NCI-H146 (cell line): ENCODE measurements at places on chromosomes 3 and 15.

DNA sequence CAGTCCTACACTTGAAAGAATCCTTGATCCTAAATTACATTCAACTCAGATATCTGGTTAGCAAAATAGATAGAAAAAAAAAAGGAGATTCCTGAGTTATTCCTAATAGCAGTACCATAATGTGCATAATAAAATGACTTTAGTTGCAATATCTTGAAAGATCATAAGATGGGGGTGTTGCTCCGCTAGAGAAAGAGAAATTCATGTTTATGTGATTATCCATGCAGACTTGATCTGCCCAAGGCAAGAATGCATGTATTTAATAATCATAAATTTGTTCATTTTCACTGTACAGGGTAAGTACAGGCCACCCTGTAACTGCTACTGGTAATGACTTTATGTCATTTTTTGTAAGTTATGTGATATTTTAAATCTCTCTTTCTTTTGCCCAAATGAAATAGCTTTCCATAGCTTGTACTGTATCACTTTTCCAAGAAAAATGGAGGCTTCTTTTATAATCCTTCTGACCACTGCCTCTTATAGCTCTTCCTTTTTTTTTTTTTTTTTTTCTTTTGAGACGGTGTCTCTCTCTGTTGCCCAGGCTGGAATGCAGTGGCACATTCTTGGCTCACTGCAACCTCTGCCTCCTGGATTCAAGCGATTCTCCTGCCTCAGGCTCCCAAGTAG lies 84.6 kb downstream of the HCN4 start:
- DNase-seq = no peak

- DNase-seq = no peak
These were observed 120.3 kb downstream of the RAP2B start for GRCh38 chr3:153282355-153282754.

DNA sequence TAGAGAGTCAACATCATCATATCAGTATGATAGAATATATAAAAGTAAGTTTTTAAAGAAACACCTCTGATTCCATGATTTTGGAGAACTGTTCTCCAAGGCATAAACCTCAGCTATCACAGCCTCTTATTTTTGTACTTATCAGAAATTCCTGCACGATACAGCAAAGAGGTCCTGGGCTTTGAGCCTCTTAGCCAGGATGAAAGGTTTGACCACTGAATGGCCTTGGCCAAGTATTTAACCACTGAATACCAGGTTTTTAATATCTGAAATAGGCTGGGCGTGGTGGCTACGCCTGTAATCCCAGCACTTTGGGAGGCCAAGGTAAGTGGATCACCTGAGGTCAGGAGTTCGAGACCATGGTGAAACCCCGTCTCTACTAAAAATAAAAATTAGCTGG lies 1.9 kb upstream of the FAM174B start:
- DNase-seq = no peak

DNA sequence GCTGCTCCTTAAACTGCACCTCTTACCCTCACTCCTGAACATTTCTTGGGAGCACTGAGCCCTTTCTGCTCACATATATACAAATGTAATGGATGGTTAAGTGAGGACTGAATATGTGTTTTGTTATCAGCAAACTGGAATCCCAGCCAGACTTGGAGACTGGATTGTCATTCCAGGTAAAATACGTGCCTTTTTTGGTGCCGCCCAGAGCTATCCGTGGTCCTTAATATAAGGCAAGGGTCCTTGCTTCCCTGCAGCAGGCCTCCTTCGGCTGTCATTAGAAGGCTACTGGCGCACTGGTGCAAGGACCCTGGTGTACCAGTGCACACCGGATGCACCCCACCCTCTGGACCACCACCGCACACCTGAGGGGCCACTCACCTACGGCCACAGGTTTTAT lies 1.1 kb upstream of the GABRB3 start:
- peak; percentile 23 for DNase-seq

- no peak for DNase-seq
These were observed 32.2 kb downstream of the DNAJB8 start for GRCh38 chr3:128434524-128434923.

DNA sequence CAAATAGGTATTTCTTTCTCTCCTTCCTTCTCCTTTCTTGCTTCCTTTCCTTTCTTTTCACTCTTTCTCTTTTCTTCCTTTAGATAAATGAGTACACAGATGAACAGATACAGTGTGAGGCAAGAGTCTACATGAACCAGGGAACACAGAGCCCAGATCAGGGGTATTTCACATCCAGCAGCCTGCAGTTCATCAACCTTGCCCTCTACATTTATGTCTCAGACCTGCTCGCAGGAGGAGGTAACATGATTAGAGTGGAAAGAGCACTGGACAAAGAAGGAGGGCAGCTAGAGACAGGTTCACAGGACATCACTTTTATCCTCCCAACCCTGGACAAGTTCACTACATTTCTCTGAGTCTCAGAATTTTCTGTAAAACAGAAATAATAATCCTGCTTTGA lies 773.1 kb downstream of the NTRK3 start:
- no peak for DNase-seq

GRCh38 chr15:76075046-76075445 lies 15.3 kb downstream of the TMEM266 start:
- DNase-seq = no peak
